Central memory CD8-positive, alpha-beta T cell (primary cell): ENCODE measurements at places on chromosomes 16 and 17.

DNA sequence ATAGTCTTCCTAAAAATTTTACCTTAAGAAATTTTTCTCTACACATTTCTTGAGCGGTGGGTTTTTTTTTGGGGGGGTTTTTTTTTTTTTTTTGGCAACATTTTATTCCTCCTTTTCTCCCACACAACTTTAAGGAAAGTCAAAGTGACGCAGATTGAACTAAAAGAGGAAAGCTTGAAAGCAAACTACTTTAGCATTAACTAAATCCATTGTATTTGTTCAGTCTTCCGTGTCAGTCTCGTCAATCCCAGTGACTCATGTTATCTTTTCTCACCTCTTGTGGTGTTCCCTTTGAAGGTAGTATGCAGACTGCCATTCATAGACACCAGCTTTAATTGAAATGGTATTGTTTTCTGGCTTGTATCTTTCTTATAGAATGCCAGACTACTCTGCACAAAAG is 39.3 kb downstream of the TADA2A start:
- no peak overlapping the region for H3K27ac ChIP-seq
- no peaks in the 10 kb centered on the region for H3K27me3 ChIP-seq
- H3K36me3 ChIP-seq, result peaks cover 47% of the 10 kb centered on the region
- no peaks in the 10 kb centered on the region for H3K4me1 ChIP-seq

- peaks cover 1% of the 10 kb centered on the region for H3K36me3 ChIP-seq
- H3K27me3 ChIP-seq, result peaks cover 44% of the 10 kb centered on the region
- H3K27ac ChIP-seq, result no peak overlapping the region
- DNase-seq, result no peak
- no peak overlapping the region for H3K4me3 ChIP-seq
Observed at GRCh38 chr16:86041215-86041614, 142.3 kb downstream of the IRF8 start.

GRCh38 chr17:10290041-10290440 is 82.8 kb downstream of the MYH13 start:
- H3K4me3 ChIP-seq, result no peak overlapping the region
- DNase-seq, result no peak
- no peaks in the 10 kb centered on the region for H3K36me3 ChIP-seq
- peaks cover 60% of the 10 kb centered on the region for H3K27me3 ChIP-seq

GRCh38 chr16:27398894-27399853 is 2.8 kb upstream of the IL21R start:
- no peak overlapping the region for H3K27ac ChIP-seq
- peaks cover 62% of the 10 kb centered on the region for H3K4me1 ChIP-seq
- H3K4me3 ChIP-seq, result no peak overlapping the region
- H3K27me3 ChIP-seq, result no peaks in the 10 kb centered on the region
- peaks cover 26% of the 10 kb centered on the region for H3K36me3 ChIP-seq
- no peak for DNase-seq

GRCh38 chr16:89159066-89159849 is 12.3 kb upstream of the CDH15 start:
- H3K4me1 ChIP-seq, result no peaks in the 10 kb centered on the region
- H3K27ac ChIP-seq, result peak overlapping the region; percentile 64
- no peak for DNase-seq
- no peaks in the 10 kb centered on the region for H3K27me3 ChIP-seq

GRCh38 chr17:69485251-69485661 is 70.8 kb downstream of the MAP2K6 start:
- H3K4me3 ChIP-seq, result no peak overlapping the region
- peaks cover 16% of the 10 kb centered on the region for H3K4me1 ChIP-seq
- H3K36me3 ChIP-seq, result peaks cover 1% of the 10 kb centered on the region
- no peaks in the 10 kb centered on the region for H3K27me3 ChIP-seq
- H3K27ac ChIP-seq, result no peak overlapping the region

- no peak for DNase-seq
- peaks cover 5% of the 10 kb centered on the region for H3K36me3 ChIP-seq
- peaks cover 6% of the 10 kb centered on the region for H3K27me3 ChIP-seq
- no peaks in the 10 kb centered on the region for H3K4me1 ChIP-seq
- H3K27ac ChIP-seq, result no peak overlapping the region
Observed at GRCh38 chr17:282000-282911, 70.4 kb downstream of the RPH3AL start.

GRCh38 chr16:4369007-4369733 is 2.5 kb upstream of the VASN start:
- H3K27me3 ChIP-seq, result no peaks in the 10 kb centered on the region
- no peak overlapping the region for H3K27ac ChIP-seq
- peaks cover 10% of the 10 kb centered on the region for H3K4me1 ChIP-seq
- H3K4me3 ChIP-seq, result no peak overlapping the region

DNA sequence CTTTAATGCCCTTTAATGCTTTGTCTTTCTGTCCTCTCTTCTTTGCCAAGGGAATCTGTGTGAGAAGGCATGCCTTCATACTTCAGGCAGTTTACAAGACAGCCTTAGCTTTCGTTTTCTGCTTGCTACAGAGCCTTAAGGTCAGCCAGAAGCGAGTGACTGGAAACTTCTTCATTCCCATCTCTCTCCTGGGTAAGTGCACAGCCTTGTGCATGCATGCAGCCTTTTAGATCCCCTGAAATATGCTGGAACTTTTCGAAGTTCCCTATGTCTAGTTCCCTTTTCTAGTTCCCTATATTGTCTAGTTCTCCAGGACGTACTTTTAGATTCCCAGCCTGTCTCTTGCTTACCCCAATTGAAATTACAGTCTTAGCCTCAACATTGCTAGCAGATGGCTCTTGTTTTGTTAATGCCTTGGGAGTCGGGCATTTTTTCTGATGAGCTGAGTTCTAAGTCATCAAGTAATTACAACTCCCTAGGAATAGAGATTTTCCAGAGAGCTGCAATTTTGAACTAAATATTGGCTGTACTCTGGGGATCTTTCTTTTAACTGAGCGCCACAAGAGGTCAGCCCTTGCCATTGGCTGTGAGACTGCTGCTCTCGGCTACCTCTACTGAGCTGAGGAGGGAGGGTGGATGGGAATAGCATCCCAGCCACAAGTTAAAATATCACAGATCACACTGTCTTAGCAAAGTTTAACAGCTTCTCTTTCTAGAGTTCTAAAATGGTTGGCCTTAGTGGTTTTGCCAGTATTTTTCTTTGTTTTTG is 22.7 kb upstream of the PPM1D start:
- peaks cover 4% of the 10 kb centered on the region for H3K27me3 ChIP-seq
- no peak overlapping the region for H3K27ac ChIP-seq
- H3K4me1 ChIP-seq, result peaks cover 4% of the 10 kb centered on the region
- H3K36me3 ChIP-seq, result peaks cover 1% of the 10 kb centered on the region
- peak overlapping the region; percentile 18 for H3K4me3 ChIP-seq

- no peak for DNase-seq
- H3K4me1 ChIP-seq, result no peaks in the 10 kb centered on the region
- H3K27ac ChIP-seq, result no peak overlapping the region
- H3K27me3 ChIP-seq, result no peaks in the 10 kb centered on the region
Observed at GRCh38 chr16:78437352-78437968, 338.0 kb downstream of the WWOX start.

DNA sequence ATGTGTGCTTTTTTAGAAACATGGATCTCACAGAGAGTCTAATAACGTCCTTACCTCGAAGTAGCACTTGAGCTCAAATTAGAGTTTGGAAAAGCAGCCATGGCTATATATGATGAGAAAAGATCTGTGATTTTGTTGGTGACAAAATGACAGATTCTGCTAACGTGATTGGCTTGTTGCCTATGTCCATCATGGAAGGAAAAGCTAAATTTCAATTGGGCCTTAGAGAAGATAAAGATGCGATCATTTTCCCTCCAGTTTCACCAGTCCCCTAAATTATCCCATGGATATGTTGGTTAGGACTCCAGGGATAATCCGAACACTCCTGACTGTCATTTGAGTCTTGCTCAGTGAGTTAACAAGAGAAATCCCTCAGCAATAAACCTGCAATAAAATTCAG is 175.8 kb downstream of the C16orf95 start:
- H3K4me1 ChIP-seq, result peaks cover 4% of the 10 kb centered on the region
- DNase-seq, result no peak
- H3K27me3 ChIP-seq, result no peaks in the 10 kb centered on the region
- no peak overlapping the region for H3K27ac ChIP-seq

GRCh38 chr16:77555126-77555525 is 120.3 kb upstream of the ADAMTS18 start:
- DNase-seq, result no peak
- H3K4me3 ChIP-seq, result no peak overlapping the region
- H3K36me3 ChIP-seq, result no peaks in the 10 kb centered on the region
- H3K27me3 ChIP-seq, result peaks cover 24% of the 10 kb centered on the region
- no peaks in the 10 kb centered on the region for H3K4me1 ChIP-seq
- H3K27ac ChIP-seq, result no peak overlapping the region

GRCh38 chr16:79535130-79535529 is 65.4 kb downstream of the MAF start:
- H3K4me1 ChIP-seq, result no peaks in the 10 kb centered on the region
- H3K27me3 ChIP-seq, result no peaks in the 10 kb centered on the region
- DNase-seq, result no peak
- no peak overlapping the region for H3K4me3 ChIP-seq

GRCh38 chr17:61461967-61462718 is 9.9 kb downstream of the TBX4 start:
- H3K36me3 ChIP-seq, result peaks cover 2% of the 10 kb centered on the region
- no peak for DNase-seq
- peaks cover 92% of the 10 kb centered on the region for H3K27me3 ChIP-seq
- H3K4me1 ChIP-seq, result peaks cover 4% of the 10 kb centered on the region
- H3K4me3 ChIP-seq, result no peak overlapping the region
- no peak overlapping the region for H3K27ac ChIP-seq

DNA sequence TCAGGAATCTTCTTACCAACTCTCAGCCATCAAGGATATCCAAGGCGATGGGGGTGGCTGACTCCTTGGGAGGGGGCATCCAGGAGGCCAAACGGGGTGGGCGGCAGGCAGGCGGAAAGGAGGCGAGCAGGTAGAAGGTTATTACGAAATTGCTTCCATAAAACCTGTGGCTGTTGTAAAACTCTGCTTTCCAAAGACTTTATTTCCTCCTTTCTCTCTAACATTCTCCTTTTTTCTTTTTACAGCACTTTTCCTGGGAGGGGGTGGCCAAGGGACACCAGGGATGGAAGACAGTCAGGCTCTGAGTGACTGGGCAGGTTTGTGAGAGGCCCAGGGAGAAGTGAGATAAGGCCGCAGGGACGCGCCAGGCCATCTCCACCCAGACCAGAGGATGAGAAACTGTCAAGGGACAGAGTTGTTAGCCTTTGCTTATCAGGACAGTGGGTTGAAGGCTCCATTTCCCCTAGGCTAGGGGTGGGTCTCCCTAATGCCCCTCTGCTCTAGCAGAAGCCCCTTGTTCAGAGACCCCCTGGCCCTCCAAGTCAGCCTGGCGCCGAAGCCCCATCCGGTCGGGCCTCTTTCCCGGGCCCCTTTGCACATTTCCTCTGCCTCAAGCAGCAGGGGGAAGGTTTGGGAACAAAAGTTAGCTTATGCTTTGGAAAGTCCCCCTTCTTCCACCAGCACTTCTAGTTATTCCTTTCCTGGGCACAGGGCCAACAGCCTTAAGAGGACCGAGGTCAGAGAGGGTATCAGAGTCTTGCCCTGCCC is 5.0 kb upstream of the HOXB9 start:
- H3K4me1 ChIP-seq, result peaks cover 10% of the 10 kb centered on the region
- H3K27me3 ChIP-seq, result peaks cover 91% of the 10 kb centered on the region
- H3K4me3 ChIP-seq, result no peak overlapping the region

DNA sequence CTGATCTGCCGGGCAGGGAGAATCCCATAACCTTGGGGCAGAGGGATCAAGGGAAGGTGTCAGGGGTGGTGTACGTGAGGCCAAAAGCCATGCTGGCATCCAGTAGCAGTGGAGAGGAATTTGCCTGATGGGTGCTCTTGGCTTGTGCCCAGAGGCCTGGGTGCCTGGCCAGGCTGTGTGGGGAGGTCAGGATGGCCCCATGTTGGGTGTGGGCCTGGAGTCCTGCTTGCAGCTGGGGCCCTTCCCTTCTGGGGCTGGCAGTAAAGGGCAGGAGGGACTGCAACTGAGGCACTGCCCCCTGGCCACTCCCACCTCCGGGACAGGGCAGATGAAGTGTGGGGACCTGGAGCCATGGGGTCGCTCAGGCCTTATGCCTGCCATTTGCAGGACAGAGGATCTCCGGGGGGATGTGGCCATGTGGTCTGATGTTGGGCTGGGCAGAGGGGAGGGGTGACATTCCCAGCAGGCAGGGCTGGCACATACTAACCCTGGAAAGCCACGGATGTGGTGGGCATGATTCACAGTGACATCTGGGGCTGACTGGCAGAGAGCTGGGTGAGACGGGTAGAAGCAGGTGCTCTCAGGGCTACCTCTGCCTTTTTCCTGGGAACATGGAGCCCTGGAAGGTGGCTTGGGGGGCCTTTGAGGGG is 3.5 kb downstream of the FMNL1 start:
- no peaks in the 10 kb centered on the region for H3K27me3 ChIP-seq
- peaks cover 77% of the 10 kb centered on the region for H3K4me1 ChIP-seq
- peaks cover 36% of the 10 kb centered on the region for H3K36me3 ChIP-seq
- no peak for DNase-seq

- no peak for DNase-seq
- peaks cover 2% of the 10 kb centered on the region for H3K36me3 ChIP-seq
- H3K27ac ChIP-seq, result no peak overlapping the region
- peaks cover 14% of the 10 kb centered on the region for H3K4me1 ChIP-seq
- H3K4me3 ChIP-seq, result no peak overlapping the region
Observed at GRCh38 chr16:11497851-11498289, 88.8 kb downstream of the LITAF start.

DNA sequence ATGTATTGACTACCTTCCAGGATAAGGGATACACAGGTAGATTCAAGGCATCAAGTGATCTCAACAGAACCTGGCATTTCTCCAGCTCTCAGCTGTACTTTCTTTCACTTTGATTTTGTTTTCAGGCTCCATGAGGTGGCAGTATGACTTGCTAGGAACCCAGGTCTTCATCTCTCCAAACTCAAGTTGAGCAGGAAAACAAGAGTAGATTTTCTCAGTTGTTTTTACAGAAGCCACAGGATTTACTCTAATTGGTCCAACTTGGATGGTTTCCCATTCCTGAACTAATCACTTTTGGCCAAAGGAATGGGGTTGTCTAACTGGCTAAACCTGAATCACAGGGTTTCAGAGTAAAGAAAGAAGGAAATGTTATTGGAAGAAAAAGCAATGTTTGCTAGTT is 146.6 kb downstream of the TRIM37 start:
- no peaks in the 10 kb centered on the region for H3K36me3 ChIP-seq
- DNase-seq, result no peak
- H3K27ac ChIP-seq, result no peak overlapping the region

DNA sequence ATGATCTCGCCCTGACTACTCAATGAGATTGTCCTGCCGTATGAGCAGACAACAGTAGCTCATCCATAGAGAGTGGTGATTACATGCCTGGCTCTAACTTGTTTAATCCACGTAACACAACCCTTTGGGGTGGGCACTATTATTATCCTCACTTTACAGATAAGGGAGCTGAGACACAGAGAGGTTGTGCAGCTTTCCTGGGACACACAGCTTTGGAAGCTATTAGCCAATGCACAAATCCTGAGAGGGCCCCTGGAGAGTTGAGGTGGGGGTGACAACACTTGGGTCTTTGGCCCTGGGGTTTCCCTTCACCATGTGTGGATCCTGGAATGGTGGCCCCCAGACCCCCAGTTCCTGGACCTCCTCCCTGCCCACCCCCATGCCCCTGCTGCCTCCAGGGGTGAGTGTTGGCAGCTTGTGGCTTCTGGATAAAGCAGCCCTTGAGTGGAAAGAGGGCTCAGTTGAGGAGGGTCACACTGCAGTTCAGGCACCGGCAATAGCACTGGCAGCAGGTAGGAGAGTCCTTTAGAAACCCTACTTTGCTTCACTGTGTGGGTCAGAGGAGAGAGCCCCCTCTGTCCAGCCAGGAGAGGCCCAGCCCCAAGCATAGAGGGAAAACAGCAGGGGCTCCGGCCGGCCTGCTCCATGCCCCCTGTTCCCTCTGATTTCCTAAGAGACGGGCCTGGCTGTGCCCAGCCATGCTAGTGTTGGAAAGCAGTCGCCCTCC is 230.7 kb downstream of the KATNIP start:
- no peaks in the 10 kb centered on the region for H3K4me1 ChIP-seq
- DNase-seq, result no peak
- no peak overlapping the region for H3K4me3 ChIP-seq
- H3K36me3 ChIP-seq, result peaks cover 3% of the 10 kb centered on the region
